ENCODE measurements at places on chromosomes 6 and 20.

- no peak for DNase-seq
Measured at GRCh38 chr6:31462026-31462963, 35.6 kb upstream of the MICB start.

- DNase-seq: no peak
Measured at GRCh38 chr6:64831680-64832079, 875.3 kb downstream of the EYS start.

- no peak for DNase-seq
Measured at GRCh38 chr6:33251395-33252012, 20.2 kb downstream of the VPS52 start.

GRCh38 chr6:54310377-54311152 lies 2.3 kb downstream of the TINAG start:
- DNase-seq: no peak

DNA sequence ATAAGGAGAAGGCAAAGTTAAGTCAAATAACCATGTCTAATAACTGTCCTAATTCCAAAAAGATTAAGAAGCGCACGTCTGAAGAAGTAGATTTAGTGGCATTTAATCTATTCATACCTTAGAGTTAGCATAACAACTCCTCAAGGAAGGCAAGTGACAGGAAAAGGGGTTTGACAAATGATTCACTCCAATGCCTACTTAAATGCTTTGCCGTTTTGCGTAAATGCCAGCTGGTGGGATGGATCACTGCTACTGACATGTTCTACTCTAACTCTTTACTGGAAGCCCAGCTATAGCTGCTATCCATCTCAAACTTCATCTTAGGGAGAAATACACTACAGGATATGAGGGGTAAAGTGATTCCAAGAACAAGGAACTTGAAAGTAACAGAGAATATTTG lies 347.3 kb upstream of the RUNX2 start:
- no peak for DNase-seq

DNA sequence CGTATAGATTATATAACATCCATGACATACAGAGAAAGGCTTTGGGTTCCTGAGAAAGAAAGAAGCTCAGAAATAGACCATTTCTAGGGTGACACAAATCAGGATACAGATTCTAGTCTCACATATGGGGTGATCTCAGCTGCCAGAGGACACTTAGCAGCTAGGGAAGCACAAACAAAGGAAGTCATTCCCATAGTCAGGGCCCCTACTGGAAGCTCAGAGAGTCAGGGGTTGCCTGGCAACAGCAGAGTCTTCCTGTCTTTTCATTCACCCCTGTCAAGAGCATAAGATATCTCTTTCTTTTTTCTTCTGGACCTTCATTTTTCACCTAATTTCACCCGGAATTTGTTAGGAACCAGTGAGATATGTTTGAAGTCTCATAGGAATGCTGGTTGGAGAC lies 81.9 kb upstream of the IYD start:
- no peak for DNase-seq

- DNase-seq: no peak
Measured at GRCh38 chr6:128493877-128494276, 26.5 kb downstream of the PTPRK start.

DNA sequence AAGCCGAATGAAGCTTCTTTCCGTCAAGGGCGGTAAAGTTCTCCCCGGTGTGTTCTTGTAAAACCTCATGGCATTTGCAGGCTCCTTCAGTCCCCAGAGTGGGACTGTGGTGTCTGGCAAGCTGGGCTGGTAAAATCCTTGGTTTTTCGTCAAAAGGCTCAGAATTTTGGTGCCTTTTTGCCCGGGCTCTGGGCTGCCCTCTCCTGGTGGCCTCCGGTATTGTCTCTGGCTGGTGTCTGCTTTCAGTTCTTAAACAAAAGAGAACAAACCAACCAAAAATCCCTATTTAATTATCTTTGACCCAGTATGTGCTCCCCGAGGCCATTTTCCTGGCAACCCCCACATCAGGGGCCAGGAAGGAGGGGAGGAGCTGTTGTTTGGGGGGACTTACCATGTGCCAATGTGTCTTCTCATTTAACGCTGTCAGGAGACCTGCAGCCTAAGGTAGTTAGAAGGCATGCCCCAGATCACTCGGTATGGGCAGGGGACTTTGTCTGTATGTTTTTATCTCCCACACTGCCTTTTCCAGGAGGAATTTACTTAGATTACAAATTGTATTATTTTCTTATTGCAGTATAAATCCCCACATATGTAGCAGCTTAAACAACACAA lies 11.1 kb downstream of the CDH4 start:
- DNase-seq: no peak

DNA sequence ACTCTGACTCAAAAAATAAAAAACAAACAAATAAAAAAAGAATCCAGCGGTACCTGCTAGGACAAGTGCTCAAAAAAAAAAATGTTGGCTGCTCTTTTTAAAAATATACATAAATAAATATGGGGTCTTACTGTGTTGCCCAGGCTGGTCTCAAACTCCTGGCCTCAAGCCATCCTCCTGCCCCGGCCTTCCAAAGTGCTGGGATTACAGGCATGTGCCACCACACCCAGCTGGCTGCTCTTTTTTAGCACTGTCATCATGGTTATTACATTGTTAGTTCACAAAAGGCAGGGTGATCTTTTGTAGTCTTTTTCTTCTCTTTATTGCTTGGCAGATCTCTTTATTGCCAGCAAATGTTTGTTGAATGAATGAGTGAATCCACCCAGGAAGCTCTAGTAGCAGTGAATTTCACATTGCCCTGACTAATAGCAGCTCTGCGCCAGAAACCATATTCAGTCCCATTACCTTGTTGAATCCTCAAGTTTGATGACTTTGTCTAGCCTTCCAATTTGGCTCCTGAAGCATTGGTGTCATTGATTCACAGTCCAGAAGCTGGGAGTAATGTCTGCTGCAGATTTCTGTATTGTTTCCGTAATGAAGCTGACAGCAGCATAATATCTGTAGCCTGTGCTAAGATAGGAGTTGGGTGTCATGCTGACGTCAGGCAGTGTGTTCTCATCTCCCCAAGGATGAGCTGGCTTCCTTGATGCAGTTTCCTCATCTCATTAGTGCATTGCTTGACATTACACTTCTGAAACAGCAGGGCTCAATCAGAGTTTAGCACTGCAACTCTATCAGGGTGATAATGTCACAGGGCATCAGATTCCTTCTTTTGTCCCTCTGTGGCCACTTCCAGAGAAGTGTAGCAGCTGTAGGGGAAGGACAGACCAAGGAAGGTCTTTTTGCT lies 84.9 kb upstream of the TGM3 start:
- DNase-seq: no peak
